Activated CD4-positive, alpha-beta T cell treated with anti-CD3 and anti-CD28 coated beads for 24 hours (primary cell): ENCODE measurements at places on chromosomes 7 and 10.

GRCh38 chr7:2872296-2872874 is 28.3 kb upstream of the GNA12 start:
- DNase-seq, result no peak

DNA sequence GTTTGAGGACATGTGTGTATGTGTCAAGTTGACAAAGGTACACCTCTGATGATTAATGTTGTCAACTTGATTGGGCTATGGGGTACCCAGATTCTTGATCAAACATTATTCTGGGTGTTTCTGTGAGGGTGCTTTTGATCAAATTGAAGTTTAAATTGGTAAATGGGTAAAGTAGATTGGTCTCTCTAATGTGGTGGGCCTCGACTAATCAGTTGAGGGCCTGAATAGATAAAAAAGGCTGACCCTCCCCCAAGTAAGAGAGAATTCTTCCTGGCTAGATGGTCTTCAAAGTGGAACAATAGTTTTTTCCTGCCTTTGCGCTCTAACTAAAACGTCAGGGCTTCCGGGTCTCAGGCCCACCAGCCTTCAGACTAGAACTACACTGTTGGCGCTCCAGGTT is 309.9 kb upstream of the MGMT start:
- no peak for DNase-seq

DNA sequence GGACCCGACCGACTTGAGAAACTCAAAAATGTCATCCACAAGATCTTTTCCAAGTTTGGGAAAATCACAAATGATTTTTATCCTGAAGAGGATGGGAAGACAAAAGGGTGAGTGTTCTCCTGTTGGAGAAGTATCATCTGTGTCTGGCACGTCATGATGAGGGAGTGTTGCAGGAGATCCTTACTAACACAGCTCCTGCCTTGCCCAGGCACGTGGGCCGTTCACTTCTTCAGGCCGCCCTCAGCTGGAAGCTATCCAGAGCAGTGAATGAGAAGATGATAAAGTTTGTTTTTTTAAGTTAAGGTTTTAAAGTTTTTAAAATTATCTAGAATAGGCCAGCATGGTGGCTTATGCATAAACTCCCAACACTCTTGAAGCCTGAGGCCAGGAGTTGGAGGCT is 6.2 kb downstream of the EIF3B start:
- no peak for DNase-seq

DNA sequence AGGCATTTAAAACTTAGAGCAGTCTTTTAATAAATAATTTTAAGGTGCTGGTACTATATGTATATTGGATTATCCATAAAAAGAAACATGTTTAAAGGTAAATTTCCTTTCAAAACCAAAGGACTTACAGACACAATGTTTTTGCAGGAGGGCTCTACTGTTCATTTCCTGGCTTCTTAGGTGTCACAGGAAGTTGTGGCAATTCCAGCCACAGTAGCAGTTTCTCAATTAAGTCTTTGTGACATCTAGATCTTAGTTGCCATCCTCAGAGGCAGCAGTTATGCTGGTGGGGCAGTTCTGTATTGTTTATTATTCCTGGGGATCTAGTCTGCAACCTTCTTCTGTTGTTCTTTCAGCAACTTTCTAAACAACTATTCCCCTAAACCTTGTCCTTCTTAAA is 460.1 kb downstream of the MAGI2 start:
- no peak for DNase-seq

DNA sequence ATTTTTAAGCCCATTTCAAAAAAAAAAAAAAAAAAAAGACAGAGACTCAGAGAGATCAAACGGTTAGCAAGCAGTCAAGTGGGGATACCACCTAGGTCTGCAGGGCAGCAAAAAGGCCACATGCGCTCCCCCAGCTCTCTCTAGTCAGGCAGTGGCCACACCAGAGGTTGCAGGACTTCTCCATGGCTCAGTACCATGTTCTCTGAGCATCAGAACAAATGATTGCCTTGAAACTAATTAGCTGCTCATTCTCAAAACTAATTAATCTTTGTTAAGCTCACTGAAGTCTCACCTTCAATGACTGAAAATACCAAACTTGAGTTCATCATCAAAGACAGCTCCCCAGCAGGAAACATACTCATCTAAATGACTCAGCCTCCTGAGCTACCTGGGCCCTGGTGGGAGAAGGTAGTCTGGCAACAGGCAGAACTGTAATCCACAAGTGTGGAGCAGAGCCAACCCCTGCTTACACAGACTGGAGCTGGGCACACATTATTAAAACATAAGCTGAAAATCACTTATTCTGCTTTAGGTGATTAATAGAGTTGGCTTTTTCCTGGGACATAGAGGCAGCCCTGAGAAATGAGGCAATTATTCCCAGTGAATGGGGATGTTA is 319.6 kb downstream of the GRID1 start:
- DNase-seq, result no peak

- DNase-seq, result no peak
Observed at GRCh38 chr7:133165529-133165928, 83.6 kb upstream of the CHCHD3 start.

GRCh38 chr10:112360308-112361270 is 13.3 kb upstream of the ACSL5 start:
- no peak for DNase-seq

GRCh38 chr10:30687698-30688213 is 58.2 kb upstream of the LYZL2 start:
- DNase-seq, result peak; percentile 83

- DNase-seq, result no peak
Observed at GRCh38 chr7:68414631-68415425, 1183.4 kb upstream of the AUTS2 start.

DNA sequence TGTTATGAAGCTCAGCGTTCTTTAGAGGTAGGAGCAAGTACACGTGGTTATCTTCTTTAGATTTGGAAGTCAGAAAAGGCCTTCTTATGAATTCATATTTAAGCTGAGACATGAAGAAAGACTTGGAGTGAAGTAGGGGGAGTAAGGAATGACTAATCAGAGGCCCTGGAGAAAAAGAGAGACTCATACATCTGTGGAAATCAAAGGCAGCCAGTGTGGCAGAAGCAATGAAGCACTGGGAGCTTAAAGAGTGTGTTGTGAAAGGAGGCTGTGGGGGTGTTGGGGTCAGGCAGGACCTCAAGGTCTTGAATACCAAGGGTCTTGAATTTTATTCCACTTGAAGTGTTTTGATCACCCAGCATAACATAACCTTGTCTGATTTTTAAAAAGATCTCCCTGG is 35.7 kb upstream of the FGL2 start:
- no peak for DNase-seq

GRCh38 chr10:34143466-34143865 is 671.6 kb downstream of the PARD3 start:
- DNase-seq, result no peak

- DNase-seq, result no peak
Observed at GRCh38 chr7:148153616-148154284, 436.8 kb upstream of the C7orf33 start.

- no peak for DNase-seq
Observed at GRCh38 chr10:5670662-5671375, 4.4 kb upstream of the ASB13 start.

- peak; percentile 39 for DNase-seq
Observed at GRCh38 chr10:123573236-123574108, 92.7 kb upstream of the GPR26 start.

GRCh38 chr7:121371367-121371766 is 24.7 kb downstream of the FAM3C start:
- no peak for DNase-seq
